Activated T-helper 17 cell treated with anti-CD3 and anti-CD28 coated beads, Interleukin-2, amount 50 U/mL, for 72 hours (primary cell): ENCODE measurements at places on chromosomes 6 and 20. TPM values are rescaled to one million over a fixed set of nuclear protein-coding genes. Genes with fewer than 3 reads are reported as not detected.

- peak; percentile 17 for ATAC-seq
Measured at GRCh38 chr6:27478141-27478705, 5.3 kb upstream of the ZNF184 start.

GRCh38 chr6:154591234-154591633 lies 80.7 kb upstream of the CNKSR3 start:
- no peak for ATAC-seq

- ATAC-seq = no peak
Measured at GRCh38 chr20:60035-60918, 27.2 kb upstream of the DEFB125 start.

DNA sequence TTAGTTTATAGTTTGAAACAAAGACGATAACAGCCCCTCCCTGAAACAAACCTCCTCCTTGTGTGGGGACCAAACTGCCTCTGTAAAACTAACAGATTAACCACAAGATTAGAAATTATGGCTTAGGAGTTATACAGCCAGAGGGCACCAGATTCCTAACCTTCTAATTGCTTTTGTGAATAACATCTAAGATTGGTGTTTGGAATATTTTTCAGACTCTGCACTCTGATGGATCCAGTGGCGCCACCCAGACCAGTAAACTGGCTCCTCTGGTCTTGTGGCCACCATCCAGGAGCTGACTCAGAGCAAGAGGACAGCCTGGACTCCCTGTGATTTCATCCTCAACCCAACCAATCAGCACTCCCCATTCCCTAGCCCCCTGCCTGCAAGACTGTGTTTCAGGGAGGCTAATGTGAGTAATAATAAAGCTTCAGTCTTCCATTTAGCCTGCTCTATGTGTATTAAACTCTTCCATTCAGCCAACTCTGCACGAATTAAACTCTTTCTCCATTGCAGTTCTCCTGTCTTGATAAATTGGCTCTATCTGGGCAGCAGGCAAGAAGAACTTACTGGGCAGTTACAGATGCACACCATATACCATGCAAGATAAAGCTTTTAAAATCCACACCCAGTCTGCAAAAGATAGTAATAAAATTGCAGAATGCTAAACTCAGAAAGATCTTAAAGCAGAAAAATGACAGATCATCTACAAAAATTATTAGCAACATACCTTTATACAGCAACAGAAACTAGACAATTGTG lies 58.5 kb upstream of the SLC22A16 start:
- no peak for ATAC-seq

- ATAC-seq = no peak
Measured at GRCh38 chr6:71665931-71666330, 220.4 kb upstream of the RIMS1 start.

GRCh38 chr20:21685981-21686380 lies 19.5 kb upstream of the PAX1 start:
- ATAC-seq = no peak

- no peak for ATAC-seq
Measured at GRCh38 chr6:166026586-166027126, 141.0 kb downstream of the TBXT start.

GRCh38 chr20:6140947-6141346 lies 18.1 kb upstream of the FERMT1 start:
- ATAC-seq = no peak

DNA sequence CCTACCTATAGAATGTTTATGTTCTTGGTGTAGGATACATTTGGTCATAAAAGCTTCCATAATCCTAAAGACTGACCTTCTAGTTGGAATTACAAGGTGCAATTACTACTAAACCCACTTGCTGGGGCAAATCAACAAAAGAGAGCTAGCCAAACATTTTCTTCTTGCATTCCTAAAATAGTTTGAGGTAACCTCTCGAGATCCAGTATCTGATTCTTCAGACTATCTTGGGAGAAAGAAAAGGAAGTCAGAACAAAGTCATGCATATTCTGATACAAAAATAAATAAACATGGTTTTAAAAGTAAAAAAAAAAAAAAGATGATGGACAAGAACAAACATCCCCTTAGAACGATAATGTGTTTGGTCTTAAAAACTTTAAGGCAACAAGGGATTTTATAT lies 294.2 kb upstream of the RSPO3 start:
- no peak for ATAC-seq

CDH4 gene
- 0.45 TPM for total RNA-seq

SLC17A2 gene
- total RNA-seq = not detected
